ENCODE measurements at places on chromosomes 12 and 14.
A peak's percentile ranks its signal among the peaks of the same experiment; 100 is the strongest.

GRCh38 chr14:59944909-59945308 is 25.0 kb downstream of the LRRC9 start:
- no peak for DNase-seq

- no peak for DNase-seq
Measured at GRCh38 chr12:131332224-131332623, 378.5 kb downstream of the ADGRD1 start.

DNA sequence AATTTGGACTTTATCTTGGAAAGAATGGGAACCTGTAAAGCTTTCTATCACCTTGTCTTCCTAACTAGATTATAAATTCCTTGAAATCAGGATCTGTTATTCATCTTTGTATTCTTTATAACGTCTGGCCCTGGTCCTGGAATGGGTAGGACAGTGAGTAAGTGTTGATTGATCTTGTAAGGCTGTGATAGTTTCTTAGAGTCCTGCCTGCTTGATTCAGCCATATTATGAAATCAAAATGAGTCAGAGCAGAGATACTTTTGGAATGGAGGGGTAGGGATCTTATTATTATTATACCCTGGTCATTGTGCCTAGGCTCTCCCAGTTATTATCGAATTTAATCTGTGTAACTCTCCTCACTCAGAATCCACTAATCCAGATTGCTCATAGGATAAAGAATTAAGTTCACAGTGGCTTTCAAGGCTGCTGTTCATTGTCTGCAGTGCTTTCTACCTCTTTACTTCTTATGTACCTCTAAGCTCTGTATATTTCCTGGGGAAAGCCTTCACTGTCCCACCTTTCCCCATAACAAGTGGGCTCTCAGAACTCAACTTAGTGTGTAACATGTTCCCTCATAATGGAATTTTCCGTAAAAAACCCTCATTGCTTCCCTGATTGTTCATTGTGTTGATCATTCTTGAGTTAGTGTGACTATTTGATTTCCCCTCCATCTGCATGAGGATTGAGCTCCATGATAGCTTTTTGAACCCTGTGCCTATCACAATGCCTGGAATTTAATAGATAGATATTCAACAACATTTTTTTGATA is 93.3 kb downstream of the DAAM1 start:
- no peak for DNase-seq

GRCh38 chr12:75561921-75562320 is 50.5 kb upstream of the KRR1 start:
- peak; percentile 87 for DNase-seq

GRCh38 chr12:9869307-9870161 is at the start of gene CLEC2B:
TSS of gene CLEC2B (minus strand) at chr12:9869354.
- peak; percentile 14 for DNase-seq

GRCh38 chr14:82694820-82695219 is 1161.2 kb upstream of the SEL1L start:
- DNase-seq: no peak

DNA sequence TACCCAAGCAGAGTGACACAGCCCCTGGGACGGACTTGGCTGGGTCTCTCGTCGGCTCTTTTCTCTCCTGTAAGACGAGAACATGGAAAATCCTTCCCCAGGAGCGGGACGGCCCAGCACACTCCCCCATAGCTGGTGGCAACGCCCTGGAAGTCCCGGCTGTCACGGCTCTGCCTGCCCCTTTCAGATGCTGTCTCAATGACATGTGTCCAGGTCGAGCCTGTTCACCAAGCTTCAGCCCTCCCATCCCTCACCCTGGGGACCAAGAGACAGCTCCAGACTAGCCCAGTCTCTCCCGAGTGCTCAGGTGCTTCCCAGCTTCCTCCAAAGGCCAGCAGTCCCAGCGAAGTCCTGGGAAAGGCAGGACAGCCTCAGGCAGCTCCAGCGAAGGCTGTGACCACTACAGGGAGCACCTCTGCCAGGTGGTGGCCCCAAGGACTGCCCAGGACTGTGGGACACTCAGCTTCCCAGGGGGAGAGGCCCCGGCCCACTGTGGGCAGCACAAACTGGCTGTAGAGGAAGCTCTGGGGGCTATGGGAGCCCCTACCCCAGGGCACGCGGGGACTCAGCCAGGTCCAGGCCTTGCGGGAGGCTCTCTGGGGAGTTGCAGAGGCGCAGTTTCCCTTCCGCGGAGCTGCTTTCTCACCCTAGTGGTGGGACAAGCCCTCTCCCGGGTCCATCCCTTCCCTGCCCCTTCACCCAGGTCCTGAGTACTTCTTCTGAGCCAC is 33.6 kb downstream of the TNFAIP2 start:
- DNase-seq: no peak

DNA sequence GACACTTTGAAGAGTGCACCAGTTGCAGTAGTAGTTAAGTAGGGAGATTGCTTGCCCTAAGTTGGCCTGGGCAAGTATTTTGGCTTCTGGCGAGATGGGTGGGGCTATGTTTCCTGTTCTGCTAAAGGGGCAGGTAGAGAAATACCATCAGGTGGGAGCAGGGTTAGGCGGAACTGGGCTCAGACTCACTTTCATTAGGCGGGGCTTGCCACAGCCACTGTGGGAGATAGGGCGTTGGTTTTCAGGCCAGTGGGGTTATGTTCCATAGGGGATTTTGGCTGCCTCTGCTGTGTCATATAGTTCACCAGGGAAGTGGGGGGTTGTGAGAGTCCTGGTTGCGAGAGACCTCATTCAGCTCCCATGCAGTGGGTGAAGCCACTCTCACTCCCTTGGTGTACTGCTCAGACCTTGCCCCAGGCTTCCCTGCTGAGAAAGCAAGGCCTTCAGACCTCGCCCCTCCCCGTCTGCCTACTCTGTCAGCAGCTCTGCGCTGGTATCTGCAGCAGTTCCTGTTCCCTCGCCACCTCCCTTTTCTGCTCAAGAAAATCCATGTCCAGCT is 43.3 kb downstream of the AEBP2 start:
- DNase-seq: no peak

DNA sequence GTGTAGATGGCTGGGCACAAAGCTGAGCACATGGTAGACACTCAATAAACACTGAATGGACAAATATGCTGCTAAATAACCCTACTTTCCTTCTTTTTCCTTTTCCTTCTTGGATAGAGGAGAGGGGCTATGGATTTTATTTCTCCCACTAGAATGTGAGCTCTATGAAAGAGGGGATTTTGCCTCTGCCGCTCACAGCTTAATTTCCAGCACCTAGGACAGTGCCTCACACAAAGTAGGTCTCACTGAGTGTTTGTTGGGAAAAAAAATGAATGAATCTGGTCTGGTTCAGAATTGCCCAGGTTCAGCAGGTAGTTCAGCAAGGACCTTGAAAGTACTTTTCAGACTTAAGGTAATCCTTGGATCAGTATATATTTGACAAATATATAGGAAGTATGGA is 65.5 kb downstream of the WSCD2 start:
- DNase-seq: no peak

GRCh38 chr12:107431942-107432341 is 253.7 kb upstream of the PWP1 start:
- no peak for DNase-seq

- peak; percentile 11 for DNase-seq
Measured at GRCh38 chr12:84913129-84913515, 523 bp upstream of the SLC6A15 start.

DNA sequence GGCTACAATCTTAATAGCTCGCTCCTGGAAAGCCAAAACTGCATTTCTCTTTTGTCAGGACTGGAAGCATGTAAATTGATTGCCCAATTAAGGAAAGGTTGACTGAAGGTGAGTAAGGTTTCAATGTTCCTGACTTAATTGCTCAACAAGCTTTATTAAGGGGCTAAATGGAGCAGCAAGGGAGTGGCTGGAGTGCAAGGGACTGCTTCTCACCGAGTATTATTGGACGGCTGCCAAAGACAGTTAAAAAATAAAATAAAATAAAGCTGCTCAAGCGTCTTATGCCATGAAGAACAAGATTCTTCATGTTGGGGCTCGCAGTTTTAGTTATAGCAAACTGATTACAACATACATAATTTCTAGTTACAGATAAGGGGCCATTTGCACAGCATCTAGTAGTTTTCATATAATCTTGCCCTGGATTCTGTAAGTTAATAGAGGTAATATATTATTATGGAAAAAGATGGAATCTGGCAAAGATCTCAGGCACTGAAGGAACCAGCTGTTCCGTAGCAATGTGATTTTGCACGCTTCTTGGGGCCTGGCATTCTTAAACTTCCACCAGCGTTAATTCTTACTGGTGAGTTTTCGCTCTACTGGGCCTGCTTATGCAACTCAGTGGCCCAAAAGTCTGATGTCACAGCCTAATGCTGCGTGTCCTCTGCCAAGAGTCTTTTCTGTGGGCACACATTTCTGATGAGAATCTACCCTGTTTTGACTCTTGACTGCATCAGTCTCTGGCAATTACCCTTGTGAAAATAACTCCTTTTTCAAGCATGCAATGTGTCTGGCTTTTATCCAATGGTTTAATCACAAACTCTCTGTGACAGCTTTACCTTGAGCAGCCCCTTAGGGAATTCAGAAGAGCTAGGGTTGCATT is 108.5 kb downstream of the SLC38A1 start:
- no peak for DNase-seq

DNA sequence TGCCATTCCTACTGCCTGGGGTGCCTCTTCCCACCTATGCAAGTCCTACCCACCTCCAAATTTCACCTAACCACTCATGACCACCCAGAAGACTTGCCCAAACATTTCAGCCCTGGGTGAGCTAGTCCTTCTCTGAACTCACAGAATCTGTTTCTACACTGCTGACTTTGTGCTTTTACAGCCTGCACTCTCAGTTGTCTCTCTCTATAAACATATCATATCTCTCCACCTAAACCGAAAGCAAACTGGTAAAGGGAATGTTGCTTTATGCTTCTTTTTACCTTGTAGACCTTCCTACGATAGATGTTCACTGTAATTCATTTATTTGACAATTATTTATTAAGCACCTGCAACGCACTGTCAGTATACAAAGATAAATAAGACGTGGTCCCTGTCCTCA is 38.1 kb upstream of the RNASE3 start:
- DNase-seq: no peak

GRCh38 chr14:105252552-105253328 is 4.4 kb downstream of the BTBD6 start:
- DNase-seq: no peak

- peak; percentile 29 for DNase-seq
Measured at GRCh38 chr12:98002887-98003493, 512.4 kb upstream of the TMPO start.

GRCh38 chr12:21546716-21547115 is 20.6 kb downstream of the SPX start:
- no peak for DNase-seq

DNA sequence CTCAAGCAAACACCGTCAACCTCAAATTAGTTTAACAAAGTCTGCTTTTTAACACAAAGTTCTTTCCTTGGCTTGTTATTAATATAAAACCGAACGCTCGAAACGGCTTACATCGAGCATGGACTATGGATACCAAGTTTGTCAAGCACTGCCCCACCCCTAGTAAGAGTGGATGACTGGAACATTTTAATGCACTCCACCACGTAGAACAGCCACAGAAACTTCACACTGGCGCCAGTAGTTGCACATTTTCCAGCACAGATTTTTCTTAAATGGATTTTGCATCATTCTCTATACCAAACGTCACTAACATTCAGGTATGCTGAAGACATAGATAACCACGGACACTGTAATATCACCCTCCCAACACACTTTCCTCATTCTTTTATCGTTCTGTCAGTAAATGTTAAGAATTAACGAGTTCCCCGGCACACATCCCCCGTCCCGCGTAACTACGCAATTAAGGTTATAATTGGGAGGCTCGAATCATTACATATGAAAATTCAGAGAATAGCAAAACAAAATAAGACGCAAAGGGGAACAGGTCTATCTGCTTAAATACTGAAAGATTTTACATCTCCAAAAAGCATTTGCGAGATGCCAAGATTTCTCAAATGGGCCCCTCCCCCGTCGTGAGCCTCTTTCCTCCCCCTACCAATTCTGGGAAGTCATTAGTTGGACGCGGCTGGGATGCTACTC is 990 bp downstream of the FERMT2 start:
- no peak for DNase-seq

DNA sequence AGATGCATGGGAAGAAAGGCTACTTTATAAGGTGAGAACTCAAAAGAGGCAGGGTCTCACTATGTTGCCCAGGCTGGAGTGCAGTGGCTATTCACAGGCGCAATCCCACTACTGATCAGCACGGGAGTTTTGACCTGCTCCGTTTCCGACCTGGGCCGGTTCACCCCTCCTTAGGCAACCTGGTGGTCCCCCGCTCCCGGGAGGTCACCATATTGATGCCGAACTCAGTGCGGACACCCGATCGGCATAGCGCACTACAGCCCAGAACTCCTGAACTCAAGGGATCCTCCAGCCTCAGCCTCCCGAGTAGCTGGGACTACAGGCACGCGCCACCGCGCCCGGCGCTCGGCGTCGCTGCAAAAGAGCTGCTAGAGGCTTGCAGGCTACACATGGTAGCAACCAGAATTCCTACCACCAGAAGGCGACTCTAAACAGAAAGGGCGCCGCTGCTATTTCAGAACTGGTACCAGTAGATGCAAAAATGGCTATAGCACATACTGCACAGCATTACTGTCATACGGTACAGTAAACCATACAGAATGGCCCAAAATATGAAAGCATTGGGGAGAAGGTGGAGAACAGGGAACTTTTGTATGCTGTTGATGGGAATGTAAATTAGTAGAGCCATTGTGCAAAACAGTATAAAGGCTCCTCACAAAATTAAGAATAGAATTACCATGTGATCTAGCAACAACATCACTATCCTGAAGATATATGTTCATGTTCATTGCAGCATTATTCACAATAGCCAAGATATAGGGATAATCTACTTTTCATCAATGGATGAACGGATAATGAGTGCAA is 1.2 kb upstream of the NEMF start:
- DNase-seq: peak; percentile 87

- DNase-seq: no peak
Measured at GRCh38 chr12:69331519-69331908, 16.7 kb upstream of the LYZ start.

DNA sequence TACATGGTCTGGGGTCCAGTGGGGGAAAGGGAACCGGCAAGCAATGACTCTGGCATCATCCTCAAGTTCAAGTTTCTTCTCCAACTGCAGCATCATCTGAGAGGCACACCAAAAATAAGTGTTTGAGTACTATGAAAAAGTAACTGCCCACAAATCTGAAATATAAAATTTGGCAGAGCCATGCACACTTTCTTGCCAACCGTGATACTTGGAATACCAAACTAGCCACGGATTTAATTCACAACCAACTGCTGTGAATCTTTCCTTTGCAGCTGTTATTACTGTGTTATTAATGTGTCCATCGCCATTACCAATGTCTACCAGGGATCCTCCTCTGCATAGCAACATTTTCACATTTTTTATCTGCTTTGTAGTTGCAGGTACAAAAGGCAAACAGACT is 74.6 kb downstream of the GXYLT1 start:
- DNase-seq: no peak

DNA sequence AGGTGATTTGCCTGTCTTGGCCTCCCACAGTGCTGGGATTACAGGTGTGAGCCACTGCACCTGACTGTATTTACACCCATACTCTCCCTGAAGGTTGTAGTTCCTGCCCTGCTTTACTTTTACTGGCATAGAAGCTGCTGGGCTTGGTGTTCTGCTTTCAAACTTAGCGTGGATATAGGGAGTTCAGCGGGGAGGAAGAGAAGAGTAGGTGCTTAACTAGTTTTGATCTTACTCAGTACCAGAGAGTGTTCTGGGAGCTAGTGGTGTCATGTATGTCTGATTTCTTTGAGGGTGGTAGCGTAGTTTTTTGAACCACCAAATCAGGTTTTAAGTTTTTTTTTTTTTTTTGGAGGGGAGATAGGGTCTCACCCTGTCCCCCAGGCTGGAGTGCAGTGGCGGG is 13.8 kb downstream of the RCOR1 start:
- no peak for DNase-seq

All from COLO829 (cell line).